ENCODE measurements at places on chromosomes 6 and 20.

- DNase-seq, result no peak
These were observed 67.6 kb downstream of the FYN start for GRCh38 chr6:111805511-111806164.

- no peak for DNase-seq
These were observed 53.1 kb downstream of the PHACTR1 start for GRCh38 chr6:12769556-12770256.

DNA sequence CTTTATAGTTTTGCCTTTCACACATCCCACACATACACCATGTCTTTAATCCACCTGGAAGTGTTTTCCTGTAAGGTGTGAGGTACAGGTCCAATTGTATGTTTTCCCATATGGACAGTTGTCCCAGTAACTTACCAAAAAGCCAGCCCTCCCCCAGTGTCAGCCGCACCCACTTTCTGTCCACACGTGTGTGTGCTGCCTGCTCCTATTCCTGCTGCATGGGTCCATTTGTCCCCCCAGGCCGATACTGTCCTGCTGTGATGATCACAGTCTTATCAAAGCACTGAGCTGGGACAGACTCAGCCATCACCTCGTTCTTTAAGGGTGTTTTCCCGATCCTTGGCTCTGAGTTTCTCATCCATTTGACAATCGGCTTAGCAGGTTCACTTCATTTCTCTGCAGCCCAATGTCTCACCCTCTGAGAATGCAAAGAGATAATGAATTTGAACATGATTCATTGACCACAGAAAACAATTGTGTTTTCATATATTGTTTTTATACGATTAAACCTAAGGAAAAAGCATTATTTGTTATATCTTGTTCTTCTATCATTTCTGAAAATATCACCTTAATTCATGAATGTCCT lies 9.6 kb downstream of the VSX1 start:
- no peak for DNase-seq

DNA sequence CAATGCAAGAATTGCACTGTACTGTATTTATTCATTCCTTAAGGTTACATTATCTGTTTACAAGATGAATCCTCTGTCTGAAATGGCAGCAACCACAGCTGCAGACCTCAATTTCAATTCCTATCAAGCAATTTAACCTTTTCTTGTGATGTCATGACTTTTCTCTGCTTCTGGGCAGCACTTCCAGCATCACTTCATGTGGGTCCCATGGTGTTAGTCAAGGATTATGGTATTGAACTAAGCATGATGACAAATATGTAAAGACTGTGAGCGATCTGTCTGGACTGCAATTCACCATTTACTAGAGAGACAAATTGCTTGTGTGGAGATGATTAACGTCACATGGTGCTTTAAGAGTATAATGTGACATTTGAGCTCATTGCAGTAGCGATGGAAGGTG lies 90.5 kb upstream of the CCN2 start:
- DNase-seq, result no peak

- DNase-seq, result no peak
These were observed 7.3 kb upstream of the DOK5 start for GRCh38 chr20:54468082-54468481.

GRCh38 chr6:87858440-87858839 lies 156.4 kb upstream of the AKIRIN2 start:
- DNase-seq, result no peak

DNA sequence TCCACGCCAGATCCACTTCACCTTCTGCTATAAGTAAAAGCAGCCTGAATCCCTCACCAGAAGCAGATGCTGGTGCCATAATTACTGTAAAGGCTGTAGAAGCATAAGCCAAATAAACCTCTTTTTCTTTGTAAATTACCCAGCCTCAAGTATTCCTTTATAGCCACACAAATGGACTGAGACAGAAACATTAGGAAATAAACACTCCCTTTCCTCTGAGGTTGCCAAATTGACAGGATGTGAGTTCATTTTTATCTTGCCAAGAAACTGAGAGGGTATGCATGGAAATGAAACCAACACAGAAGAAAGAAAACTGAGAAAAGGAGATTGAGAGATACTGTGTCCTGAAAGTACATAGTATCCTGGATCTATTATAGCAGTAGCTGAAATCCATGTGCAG lies 481.2 kb downstream of the HAO1 start:
- no peak for DNase-seq

GRCh38 chr20:63314566-63315239 lies 21.7 kb downstream of the COL20A1 start:
- DNase-seq, result no peak

GRCh38 chr6:24935366-24936152 lies at the start of gene RIPOR2:
Gene RIPOR2 (minus strand): TSS chr6:24935960. CDS start chr6:24935898, 62 bp downstream.
- DNase-seq, result no peak

DNA sequence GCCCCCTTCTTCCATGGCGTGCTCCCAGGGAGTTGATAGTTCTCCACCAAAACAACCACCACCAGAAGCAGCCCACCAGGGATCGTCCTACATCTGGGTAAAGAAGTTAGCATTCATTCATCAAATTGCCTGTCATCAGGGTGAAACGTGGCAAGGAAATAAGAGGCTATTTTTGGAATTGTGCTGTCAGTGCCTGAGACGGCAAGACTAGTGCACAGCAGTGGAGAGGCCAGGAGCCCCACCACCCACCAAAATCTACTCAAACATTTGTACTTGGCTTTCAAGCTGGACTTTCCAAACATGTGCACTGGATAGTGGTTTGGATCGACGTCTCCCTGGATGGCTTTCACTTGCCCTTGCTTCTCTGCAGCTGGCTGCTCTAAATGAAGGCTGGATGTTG lies 44.8 kb downstream of the TXNDC5 start:
- no peak for DNase-seq

- no peak for DNase-seq
These were observed 16.2 kb upstream of the FRMD1 start for GRCh38 chr6:168095171-168095691.

DNA sequence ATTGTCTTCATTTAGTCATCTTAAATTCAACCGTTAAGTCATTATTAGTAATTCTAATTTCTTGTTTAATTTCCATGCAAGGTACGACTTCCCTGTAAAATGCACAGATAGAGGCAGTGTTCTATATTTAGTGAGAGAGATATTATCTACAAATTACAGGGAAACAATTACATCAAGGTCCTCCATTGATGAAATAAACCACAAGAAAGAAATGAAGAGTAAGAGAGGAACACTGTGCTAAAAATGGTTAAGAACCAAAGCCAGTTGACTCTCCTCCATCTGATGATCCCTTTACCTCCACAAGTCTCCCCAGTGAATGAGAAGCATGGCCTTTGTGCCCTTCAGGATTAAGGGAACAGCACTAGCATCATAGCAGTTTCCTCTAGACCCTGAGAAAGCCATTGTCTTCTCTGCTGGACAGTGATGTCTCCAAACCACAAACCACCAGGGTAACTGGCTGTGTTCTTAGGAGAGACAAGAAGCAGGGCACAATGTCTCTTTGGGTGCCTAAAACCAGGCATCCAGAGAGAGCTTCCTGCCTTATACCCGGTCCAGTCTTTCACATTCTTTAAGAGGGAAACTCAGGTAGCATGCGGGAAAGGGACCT lies 38.1 kb downstream of the IRF4 start:
- no peak for DNase-seq

DNA sequence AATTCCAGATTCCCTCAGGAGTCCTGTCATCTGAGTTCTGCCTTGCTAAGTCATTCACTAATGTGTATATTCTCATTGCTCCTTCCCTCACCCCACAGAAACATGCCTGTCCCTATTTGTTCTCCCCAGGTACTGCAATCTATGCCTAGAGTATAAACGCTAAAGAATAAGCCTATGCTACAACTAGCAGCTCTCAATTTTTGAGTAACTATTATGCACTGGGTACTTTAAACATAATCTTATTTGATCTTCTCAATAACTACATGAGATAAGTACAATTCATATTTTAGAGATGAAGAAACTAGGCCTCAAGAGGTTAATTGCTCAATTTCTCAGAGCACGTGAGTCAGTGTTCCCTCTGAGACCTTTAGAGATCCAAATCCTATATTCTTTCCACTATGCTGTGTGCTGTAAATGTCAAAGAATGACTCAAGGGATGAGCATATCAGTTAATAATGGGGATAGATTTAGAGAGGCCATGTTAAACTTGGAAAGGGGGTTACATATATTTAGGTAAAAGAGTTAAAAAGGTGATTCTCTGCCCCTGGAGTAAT lies 423.8 kb upstream of the ADGRB3 start:
- DNase-seq, result no peak

GRCh38 chr6:45677381-45678284 lies 299.9 kb upstream of the SUPT3H start:
- no peak for DNase-seq

GRCh38 chr6:39653612-39654011 lies 71.6 kb downstream of the KIF6 start:
- no peak for DNase-seq

GRCh38 chr20:59322585-59323454 lies 22.4 kb downstream of the EDN3 start:
- no peak for DNase-seq

DNA sequence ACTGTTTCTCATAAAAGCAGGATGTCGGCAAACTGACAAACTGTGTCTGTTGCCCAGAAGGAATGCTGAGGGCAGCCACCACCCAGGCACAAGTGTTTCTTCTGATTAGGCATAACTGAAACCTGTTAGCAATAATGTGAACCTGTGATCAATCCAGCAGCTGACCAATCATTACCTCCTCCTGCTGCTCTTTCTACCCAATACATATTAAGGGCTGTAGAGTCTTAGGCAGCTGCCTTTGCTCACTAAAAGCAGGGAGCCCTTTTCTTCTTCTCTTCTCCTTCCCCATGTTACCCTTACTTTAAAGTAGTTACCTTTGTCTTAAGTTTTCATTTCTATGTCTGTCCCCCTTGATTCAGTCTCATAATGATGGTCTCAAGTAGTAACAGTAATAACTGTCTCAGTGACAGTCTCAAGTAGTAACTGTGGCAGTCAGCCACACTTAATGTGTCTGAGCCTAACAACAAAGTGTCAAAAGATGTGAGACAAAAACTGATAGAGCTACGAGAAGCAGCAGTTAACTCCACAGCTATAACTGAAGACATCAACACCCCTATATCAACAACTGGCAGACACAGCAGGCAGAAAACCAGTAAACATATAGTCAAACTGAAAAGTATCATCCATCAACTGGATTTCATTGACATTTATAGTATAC lies 37.0 kb downstream of the RANBP9 start:
- DNase-seq, result no peak

GRCh38 chr6:42431356-42431755 lies 20.4 kb downstream of the TRERF1 start:
- DNase-seq, result no peak

DNA sequence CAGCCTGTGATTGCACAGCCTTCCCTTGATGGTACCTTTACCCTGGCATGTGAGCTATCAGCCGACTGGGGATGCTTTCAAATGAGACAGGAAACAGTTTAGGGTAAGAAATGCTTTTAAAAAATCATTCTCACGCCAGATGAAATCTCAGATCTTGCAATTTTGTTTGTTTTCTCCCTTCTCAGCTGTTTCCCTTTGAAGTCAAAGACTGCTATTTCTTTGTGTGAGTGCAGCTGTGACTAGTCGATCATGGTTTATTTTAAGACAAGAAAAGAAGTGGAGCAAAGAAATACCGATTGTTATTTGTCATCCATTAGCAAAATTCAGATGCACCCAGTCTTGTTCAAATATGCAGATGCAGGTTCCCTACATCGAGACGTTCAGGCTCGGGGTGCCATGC lies 489.7 kb downstream of the QKI start:
- DNase-seq, result no peak

DNA sequence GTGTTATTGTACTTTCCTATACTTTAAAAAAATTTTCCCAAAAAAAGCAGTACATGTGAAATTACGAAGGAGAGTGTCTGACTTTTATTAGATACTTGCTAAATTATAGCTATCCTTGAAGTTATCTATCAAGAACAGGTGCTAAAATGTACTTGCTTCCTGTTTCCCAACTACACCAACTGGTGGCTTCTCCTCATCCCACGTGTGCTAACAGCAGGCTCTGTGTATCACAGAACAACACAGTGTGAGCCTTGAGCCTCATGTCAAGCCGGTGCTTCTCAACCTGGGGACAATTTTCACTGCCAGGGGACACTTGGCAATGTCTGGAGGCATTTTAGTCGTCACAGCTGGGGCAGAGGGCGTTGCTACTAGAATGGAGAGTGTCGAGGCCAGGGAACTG lies 36.2 kb upstream of the CDYL start:
- no peak for DNase-seq

- no peak for DNase-seq
These were observed 30.5 kb downstream of the RPRD1B start for GRCh38 chr20:38063911-38064530.

DNA sequence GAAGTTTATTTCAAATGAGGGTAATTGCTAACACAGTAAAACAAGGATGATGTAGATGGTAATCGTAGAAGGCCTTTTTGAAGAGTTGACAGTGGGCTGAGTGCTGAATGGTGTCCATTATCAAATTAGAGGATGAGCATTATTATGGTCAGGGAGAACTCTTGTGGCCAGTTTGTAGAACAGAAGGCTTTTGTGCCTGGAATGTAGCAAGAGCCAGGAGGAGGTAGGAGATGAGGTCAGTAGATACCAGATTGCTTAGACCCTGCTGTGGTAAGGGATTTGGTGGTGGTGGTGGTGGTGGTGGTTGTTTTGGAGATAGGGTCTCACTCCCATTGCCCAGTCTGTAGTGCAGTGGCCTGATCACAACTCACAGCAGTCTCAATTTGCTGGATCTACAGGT lies 6.2 kb downstream of the CSE1L start:
- DNase-seq, result no peak

GRCh38 chr6:108560463-108561308 lies at the start of gene FOXO3:
Gene FOXO3 (plus strand): TSS chr6:108560917. CDS start chr6:108561209, 292 bp downstream.
- DNase-seq, result peak; percentile 92

DNA sequence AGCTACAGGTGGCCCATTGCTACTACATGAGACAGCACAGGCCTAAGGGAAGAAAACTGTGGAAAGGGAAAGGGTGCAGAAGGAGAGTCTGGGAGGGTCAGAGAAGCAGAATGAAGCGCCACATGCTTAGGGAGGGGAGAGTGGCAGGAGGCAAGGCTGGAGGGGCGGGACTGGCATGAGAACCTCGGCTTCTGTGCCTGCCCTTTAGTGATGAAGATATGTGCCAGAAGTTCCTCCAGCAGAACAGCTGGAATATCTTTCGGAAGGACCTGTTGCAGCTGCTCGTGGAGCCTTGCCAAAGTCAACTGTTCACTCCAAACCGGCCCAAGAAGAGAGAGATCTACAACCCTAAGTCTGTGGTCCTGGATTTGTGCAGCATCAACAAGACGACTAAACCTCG lies 61.8 kb downstream of the CNBD2 start:
- DNase-seq, result peak; percentile 70

GRCh38 chr6:109912118-109912517 lies 66.0 kb upstream of the GPR6 start:
- DNase-seq, result no peak

GRCh38 chr6:166450167-166450873 lies 67.6 kb upstream of the MPC1 start:
- DNase-seq, result no peak

DNA sequence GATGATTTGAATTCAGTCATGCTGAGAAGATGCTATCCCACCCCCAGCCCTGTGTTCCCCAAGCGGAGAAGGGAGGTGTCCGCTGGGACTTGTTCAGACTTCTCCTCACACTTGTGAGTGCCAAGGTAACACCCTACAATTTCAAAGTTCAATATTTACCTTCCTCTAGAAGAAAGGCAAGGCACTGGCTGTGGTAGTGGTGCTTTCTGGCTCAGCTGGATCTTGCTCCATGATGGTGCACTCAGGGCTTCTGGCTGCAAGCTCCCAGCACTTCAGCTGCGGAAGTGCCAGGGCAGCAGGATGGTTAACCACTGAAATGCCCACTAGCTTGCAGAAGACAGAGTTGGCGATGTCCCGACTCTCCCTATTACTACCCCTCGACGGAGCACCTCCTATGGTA lies 135.4 kb downstream of the MTFR2 start:
- no peak for DNase-seq

All from right forelimb (tissue), 1 donor.